ENCODE measurements at places on chromosomes 11 and 22.
A peak's percentile ranks its signal among the peaks of the same experiment; 100 is the strongest.

GRCh38 chr22:25402501-25403283 lies 161.8 kb upstream of the GRK3 start:
- DNase-seq, result no peak

DNA sequence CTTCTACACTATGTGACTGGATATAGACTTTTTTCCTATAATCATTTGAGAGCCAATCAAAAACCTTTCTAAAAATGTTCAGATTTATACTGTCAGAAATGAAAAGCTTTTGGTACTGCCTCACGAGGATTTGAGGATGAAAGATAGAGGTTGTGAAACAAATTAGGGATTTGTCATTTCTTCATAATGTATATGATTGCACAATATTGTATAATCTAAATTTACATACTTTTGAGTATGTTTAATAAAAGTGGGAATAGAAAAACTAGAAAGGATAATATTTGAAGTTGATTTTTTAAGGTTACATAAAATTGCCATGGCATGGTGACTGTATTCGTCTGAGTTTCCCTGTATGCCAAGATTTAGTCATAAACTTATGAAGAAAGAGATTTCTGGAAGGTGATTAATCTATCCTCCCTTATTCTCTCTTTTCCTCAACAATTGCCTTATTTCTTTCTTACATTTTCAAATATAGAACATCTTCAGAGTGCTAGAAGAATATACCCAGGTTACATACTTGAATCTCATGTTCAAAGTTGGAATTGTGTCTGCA lies 56.2 kb downstream of the CASP12 start:
- DNase-seq, result no peak

GRCh38 chr11:64620381-64620971 lies 29.5 kb downstream of the SLC22A12 start:
- DNase-seq, result no peak

- DNase-seq, result peak; percentile 49
Measured at GRCh38 chr11:124670732-124671131, 2.8 kb downstream of the SIAE start.

DNA sequence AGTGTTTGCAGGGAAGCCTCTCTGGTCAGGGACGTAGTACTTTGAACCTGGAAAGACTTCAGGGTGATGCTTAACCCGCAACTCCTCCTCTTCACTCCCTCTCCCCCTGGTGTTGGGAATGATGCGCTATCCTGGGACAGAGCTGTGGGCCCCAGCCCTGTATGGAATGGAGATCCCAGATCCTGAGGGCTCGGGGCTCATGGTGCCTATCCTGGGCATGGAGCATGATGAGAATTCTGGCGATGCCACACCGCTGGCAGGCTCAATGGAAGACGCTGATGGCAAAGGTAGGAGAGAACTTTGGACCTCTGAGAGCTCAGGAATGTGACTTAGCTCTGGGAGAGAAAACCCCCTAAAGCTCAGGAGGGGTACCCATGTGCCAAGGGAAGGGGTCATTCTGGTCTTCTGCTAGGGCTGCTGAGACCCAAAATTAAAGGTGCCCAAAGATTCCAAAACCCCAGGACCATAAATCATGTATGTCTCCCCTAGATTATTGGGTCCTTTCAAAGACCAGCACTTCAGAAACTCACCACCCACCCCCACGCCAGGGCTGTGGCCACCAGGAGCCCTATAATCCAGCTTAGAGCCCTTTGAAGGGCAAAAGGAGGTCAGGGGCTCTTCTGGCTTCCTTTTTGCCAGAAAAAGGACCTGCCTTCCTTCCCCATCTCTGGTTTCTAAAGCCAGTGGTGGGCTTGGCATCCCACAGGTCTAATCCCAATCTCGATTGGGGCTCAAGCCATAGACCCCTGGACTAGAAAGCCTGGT lies 52.5 kb downstream of the BTG4 start:
- no peak for DNase-seq

- DNase-seq, result no peak
Measured at GRCh38 chr22:27802346-27803073, 954 bp upstream of the MN1 start.

DNA sequence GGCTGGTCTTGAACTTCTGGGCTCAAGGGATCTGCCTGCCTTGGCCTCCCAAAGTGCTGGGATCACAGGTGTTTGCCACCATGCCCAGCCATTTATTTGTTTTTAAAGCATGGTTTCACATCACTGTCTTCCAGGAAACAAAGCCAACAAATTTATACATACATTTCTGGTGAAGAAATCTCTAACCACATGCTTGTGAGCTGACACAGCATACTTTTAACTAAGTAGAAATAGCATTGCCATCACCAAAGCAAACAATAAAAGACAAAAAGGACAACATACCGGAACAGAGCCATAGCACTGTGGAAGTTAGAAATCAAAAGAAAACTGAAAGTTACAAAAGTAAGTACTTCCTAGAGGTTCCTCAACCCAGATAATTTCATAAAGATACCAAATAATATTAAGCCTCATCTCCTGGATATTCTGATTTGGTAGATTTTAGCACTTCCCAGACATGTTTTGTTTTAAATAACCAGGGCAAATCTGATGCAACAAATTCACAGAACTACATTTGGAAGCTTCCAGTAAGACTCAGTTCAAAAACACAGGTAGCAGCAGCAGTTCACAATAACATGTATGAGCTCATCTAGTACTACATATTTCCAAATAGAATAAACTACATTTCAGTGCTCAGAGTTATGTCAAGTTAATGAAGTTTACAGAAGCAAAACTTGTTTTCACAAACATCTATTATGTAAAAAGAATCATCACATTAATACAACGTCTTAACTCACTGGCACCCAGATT lies 70.6 kb downstream of the RRAS2 start:
- DNase-seq, result no peak

DNA sequence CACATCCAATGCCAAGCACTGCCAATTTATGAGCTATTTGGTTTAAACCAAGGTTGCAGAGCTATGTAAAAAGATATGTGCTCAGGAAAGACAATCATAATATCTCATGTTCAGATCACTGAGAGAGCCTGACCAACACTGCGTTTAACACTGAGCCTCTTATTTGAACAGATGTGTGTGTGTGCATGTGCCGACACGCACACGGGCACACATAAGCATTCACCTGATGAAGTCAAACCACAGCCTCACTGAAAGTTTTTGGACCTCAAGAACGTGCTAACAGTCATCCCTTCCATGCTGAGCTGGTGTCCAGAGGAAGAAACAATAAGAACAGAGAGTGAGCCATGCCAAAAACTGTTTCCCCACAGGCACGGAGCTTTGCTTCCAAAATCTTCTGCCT lies 23.4 kb downstream of the HPS4 start:
- DNase-seq, result no peak

- no peak for DNase-seq
Measured at GRCh38 chr11:80980227-80980626, 1539.4 kb upstream of the TENM4 start.

- DNase-seq, result no peak
Measured at GRCh38 chr11:100923555-100923954, 206.1 kb downstream of the PGR start.

DNA sequence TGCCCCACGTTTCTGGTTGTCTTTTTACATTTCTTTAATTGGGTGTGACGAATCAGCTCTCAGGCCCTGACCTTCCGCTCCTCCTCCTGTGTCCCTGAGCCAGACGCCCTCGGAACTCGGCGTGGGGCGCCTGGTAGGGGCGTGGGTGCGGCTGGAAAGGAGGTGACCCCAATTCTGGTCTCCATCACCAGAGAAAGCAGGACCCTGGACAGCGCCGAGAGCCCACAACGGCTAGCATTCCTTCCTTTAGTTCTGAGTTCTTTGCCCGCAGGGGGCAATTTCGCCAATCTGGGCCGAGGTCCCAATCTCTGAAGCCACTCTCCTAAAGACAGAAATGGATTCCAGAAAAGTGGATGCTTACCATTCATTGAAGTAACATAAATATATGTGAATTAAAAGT lies 11.7 kb upstream of the RBMXL2 start:
- no peak for DNase-seq

DNA sequence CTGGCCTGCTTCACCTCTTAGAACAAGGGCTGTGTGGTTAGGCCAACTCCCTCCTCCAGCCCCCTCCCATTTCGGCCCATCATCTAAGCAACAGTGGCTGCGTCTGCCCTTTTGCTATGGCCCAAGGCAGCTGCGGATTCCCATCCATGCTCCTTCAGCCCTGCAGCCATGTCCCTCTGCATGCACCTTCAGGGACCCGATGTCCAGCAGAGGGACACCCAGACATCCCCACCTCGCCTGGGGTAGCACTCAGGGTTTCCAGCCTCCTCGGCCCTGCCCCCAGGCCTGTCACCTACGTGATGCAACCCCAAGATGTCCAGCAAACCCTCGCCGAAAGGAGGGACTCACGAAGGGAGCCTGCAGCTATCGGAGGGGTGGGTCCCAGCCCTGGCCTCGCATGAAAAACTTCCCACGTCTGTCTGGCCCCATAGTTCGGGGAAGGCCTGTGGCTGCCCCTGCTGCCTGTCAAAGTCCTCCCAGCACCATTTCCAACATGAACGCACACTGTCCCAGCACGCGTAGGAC lies 194.4 kb downstream of the CTTN start:
- no peak for DNase-seq

DNA sequence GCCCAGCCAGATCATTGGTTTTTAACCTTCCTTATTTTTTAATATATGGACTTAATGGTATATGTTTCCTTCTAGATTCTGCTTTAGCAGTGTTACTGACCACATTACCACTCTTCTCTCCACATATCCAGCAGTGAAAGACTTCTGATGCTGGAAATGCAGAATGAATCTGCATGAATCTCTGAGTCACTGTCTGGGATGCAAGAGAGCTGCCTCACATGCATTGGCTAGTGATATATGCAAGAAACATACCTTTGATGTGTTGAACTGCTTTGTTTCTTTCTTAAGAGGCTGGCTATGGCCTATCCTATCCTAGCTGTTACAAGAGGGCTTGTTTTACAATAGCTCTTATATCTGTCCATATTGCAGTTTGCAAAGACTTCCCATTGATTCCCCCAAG lies 16.6 kb upstream of the AMPD3 start:
- no peak for DNase-seq

DNA sequence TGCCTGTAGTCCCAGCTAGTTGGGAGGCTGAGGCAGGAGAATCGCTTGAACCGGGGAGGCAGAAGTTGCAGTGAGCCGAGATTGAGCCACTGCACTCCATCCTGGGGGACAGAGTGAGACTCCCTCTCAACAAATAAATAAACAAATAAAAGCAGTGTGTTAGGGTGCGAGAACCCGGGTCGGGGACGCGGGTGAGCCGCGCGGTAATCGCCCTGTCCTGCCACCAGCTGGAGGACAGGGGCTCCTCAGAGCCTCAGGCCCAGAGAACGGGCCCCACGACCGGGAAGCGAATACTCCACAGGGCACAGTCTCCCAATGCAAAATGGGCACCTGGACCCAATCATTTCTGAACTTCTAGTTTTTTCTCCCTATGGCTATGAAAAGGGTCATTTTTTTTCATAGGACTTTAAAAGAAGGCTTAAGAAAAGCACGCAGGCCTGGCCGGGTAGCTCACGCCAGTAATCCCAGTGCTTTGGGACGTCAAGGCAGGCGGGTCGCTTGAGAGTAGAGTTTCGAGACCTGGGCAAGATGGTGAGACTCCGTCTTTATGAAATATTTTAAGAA lies 744 bp upstream of the MCM5 start:
- DNase-seq, result no peak

DNA sequence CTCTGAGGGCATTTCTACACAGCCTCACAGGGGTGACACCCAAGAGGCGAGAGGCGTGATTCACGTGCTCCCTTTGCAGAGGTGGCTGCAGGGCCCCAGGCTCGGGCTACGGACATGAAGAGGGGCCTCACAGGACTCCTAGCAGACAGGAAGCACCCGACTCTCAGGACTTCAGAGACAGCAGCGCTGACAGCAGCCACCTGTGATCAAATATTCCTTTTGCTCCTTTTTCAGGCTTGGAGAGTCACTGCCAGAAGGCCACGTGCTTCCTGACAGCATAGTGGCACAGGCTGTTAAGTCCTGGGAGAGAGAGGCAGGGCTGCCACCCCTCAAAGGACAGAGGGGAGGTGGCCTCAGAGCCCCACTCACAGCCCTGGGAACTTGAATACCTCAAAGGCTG lies 348.9 kb downstream of the CADM1 start:
- DNase-seq, result no peak

- no peak for DNase-seq
Measured at GRCh38 chr22:39368461-39368911, 18.7 kb downstream of the SYNGR1 start.

- DNase-seq, result no peak
Measured at GRCh38 chr11:1092145-1092670, 17.5 kb downstream of the MUC2 start.

DNA sequence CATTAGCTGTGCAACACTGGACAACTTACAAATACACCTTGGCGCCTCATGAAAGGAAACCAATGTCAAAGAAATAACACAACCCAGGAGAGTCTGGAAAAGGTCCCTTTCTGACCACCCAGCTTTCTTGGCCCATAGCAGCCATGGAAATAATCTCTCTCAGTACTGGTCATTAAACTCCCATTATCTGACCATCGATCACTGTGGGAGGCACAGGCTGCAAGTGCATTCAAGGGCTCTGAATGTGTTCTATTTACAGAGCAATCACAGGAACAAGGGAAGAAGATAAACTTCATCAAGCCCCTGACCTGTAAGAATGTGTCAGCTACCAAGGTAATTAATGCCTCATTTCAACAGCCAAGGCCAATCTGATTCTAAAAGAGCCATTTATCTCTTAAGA lies 40.1 kb downstream of the CTSC start:
- DNase-seq, result no peak

DNA sequence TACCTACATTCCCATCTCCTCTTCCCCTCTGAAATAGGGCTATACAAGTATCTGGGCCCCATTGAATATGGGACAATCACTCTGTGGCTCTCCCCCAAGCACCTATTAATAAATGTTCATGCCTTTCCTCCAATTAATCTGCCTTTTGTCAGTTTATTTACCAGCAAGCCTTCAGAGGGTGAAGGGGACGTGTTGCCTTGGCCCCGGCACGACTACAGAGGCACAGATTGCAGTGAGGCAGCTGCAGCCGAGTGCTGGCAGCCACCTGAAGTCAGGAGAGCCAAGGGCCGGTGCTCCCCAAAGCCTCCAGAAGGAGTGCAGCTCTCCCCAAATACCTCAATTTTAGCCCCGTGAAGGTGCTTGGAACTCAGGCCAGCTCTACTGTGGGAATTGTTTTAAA lies 580.9 kb upstream of the B3GAT1 start:
- DNase-seq, result no peak

- no peak for DNase-seq
Measured at GRCh38 chr22:41360126-41360525, 21.6 kb upstream of the TEF start.

GRCh38 chr11:70423523-70424505 lies 25.5 kb downstream of the CTTN start:
- no peak for DNase-seq

- DNase-seq, result no peak
Measured at GRCh38 chr11:101407324-101407723, 176.5 kb downstream of the TRPC6 start.
